ENCODE measurements at places on chromosomes 5 and 9.

DNA sequence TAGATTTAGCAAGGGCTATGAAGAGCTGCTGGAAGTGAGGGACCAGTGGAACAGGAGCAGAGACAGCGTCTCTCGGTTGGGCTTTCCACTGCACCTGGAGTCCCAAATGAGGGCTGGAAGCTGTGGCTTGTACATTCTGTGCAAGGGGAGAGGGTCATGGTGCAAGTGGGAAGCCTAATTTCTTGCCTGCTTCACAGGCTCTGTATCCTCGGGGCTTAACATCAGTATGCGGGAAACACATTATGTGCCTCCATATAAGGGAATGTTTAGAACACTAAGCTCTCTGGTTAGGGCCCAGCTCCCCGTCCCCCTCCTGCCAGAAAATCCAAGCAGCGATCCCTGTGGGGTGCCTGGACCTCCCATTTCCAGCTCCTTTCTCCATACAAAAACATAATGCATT lies 89.0 kb upstream of the NIPAL4 start:
- no peak for DNase-seq

- no peak for DNase-seq
Measured at GRCh38 chr9:119283078-119283794, 86.0 kb downstream of the BRINP1 start.

DNA sequence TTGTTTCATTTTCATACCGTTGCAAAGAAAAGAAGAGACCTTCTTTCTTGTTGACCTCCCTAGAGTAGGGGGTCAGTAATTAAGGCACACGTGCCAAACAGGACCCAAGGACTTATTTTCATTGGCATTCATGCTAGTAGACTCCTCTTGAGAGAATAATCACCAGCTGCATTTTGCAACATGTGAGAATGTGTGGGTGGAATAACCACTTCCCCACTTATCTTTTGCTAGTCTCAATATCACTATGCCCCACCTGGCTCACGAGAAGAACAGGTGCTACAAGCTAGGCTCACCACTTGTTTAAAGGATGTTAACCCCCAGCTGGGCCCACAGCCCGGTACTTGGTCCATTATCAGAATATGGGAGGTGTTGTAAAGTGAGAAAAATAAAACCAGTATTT lies 460.7 kb upstream of the MEF2C start:
- no peak for DNase-seq

DNA sequence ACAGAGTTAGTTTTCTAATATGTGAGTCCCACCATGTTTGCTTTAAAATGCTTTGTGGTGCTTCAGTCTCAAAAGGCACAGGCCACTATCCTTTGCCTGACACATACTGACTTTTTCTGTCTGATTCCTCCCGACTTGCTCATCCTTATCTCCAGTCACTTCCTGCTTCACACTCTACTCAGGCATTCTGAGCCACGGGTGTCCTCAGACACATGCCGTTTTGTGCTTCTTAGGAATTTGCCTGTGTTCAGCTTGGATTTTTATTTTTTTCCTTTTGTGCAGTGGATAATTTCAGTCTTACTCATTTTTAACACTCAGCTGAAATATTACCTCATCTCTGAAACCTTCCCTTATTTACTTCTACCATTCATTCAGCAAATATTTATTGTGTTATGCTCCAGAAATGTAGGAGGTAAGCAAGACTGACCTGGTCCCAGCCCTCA lies 54.1 kb downstream of the MAN2A1 start:
- no peak for DNase-seq

DNA sequence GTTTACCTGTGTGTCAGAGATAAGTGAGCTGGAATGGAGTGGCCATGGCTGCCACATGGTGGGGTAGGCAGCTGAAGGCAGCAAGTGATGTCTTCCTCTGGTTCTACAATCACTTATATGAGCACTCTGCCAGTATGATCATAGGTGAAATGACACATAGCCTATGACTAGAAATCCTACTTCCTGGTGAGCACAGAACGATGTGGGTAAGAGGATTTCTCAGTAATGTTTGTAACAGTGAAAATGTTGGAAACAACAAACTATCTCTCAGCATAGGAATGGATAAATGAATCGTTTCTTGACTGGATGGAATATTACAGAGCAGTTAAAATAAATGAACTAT lies 187.0 kb upstream of the S1PR3 start:
- DNase-seq: no peak

GRCh38 chr9:80292231-80292630 lies 720.5 kb downstream of the TLE4 start:
- no peak for DNase-seq

GRCh38 chr5:132488590-132488989 lies 2.0 kb downstream of the IRF1 start:
- no peak for DNase-seq

GRCh38 chr5:151742870-151743294 lies 15.5 kb downstream of the ATOX1 start:
- no peak for DNase-seq

- DNase-seq: no peak
Measured at GRCh38 chr5:62662521-62662920, 83.9 kb downstream of the LRRC70 start.

DNA sequence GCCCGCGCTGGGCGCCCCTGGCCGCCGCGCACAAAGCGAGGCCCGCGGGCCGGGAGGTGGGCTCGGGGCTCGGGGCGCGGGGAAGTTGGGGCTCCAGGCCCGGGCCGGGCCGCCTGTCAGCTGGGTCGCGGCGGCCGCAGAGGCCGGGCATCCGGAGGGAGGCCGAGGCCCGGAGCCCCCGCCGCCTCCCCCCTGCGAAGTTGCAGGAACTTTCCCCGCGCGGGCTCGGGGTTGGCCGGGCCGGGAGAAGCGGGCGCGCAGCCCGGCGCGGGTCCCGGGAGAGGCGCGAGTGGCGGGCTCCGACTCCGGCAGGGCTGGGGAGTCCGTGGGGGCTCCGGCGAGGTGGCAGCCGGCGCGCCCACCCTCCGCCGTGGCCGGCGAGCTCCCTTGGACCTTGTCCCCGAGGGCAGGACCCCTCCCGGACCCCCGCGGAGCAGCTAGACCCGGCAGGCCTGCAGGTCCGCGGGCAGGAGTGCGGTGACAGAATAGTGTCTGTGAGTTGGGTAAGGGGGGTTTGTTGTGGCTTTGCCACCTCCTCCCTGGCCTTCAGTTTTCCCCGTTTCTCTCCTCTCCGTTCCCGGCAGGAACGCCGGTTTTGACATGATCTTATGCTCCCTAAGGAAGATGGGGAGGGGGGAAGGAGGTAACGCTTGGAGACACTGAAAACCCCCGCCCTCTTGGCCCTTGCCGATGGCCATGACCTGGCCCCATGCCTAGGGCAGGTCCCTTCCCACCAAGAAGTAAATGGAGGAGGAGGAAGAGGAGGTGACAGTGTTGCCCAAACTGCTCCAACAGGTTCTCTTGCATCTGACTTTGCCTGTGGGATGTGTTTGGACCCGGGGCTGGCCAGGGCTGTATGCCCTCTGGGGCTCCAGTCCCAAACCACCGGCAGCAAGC lies 942 bp downstream of the PHF2 start:
- no peak for DNase-seq

DNA sequence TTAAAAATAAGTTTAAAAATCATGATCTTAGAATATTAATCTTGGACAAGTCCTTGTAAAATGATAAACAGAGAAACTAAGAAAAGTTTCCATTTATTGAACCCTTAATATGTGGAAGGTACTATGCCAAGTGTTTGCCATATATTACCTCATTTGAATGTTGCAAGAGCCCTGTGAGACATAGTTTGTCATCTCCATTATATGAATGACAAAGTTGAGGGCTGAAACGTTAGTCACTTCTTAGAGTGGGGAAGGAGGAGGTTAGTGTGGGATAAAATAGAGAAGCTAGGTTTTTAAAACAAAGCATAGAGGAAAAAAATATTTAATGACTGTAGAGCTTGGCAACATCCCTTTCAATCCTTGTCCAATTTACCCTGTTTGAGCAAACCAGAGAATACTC lies 2.0 kb downstream of the TNC start:
- DNase-seq: no peak

- DNase-seq: no peak
Measured at GRCh38 chr5:138850865-138851435, 24.2 kb downstream of the LRRTM2 start.

- no peak for DNase-seq
Measured at GRCh38 chr5:62499756-62500155, 78.9 kb upstream of the LRRC70 start.

Measured in stimulated activated CD4-positive, alpha-beta T cell treated with anti-CD3 and anti-CD28 coated beads, TNF-alpha, amount 100 ng/mL, for 48 hours (primary cell).